ENCODE measurements at places on chromosomes 4 and X.

- DNase-seq, result no peak
Measured at GRCh38 chr4:143514497-143514896, 995 bp downstream of the SMARCA5 start.

DNA sequence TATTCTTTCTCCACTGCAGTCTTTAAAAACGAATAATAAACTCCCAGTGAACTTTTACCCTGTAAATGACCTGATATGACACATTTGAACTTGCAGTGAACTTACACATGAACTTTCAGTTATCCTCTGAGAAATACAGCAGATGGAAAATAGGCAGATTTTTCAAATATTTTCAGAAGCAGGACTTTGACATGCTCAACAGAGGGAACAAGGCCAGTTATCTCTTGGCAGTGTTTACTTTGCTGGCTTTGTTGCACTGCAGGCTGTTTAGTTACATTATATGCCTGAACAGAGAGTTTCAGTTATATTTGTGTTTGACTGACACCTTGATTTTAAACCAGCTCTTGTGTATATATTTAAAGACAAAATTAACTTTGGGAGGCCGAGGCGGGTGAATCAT lies 47.6 kb upstream of the FGG start:
- no peak for DNase-seq

DNA sequence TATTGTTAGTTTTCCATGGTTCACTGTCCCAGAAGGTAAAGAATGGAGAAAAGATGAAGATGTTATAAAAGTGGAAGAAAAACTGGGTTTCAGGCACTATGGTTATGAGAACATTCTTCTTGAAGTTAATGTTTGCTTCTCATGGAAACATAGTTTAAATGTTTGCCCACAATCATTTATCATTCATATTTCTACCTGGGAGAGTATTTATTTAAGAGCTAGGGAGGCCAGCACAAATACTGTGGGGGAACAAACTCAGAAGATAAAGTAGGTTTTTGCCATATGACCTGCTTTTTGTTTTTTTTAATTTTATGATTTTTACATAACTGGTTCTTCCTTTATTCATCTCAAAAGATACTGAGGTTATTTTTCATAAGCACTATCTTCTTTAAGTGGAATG lies 96.8 kb downstream of the GC start:
- no peak for DNase-seq

GRCh38 chrX:127570276-127570675 lies 481.9 kb downstream of the ACTRT1 start:
- no peak for DNase-seq

DNA sequence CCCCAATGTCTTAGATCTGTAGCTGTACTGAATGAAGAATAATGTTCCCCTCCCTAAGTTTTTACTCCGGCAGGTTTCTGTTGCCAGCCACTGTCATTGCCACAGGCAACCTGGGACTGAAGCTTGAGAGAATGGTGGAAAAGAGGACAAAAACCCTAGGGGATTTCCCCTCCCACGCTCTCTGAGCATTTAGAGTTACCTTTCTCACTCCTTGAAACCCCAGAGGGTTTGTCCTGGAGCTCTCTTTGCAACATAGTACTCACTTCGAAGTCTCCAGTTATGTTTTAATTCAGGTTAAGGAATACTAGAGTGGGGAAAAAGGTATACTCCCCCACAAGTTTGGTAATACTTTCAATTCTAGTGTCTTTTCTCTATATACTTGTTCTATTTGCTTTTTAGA lies 31.5 kb downstream of the F8 start:
- no peak for DNase-seq

- no peak for DNase-seq
Measured at GRCh38 chr4:174292473-174292872, 8.8 kb downstream of the CEP44 start.
